ENCODE measurements at places on chromosomes 4 and X.

DNA sequence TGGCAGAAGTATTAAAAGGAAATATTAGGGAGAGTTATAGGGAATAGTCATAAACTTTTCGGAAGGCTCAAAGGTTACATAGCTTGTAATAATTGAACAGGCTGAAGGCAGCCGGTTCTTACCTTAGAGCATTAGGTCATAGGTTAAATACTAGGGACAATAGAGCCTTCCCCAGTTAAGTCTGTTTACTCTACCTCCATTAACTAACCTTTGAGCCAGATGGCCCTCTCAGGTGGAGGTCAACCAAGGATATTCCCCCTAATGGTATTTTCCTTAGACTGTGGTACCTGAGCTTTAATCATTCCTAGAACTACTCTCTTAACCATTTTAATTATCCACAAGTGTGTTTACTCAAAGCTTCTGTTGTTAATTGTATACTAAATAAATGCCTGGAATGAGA is 920.9 kb upstream of the PABPC4L start:
- DNase-seq, result no peak

GRCh38 chrX:19793471-19793870 is 93.9 kb downstream of the SH3KBP1 start:
- DNase-seq, result no peak

DNA sequence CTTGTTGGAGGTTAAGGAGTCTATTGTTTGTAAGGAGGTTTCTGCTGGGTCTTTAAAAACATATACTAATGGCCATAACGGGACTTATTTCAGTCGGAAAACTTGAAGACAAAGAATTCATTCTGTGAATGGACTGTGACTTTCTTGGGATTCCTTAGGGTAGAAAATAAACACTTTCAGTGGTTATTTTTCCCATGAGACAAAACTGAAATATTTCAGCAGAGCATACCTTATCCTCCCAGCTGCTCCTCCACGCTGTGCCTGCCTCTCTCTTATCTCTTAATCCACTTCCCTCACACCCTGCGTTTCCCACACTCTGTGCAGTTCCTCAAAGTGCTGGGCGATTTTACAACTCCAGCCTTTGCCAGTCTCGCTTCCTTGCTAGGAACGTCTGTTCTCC is 47.1 kb upstream of the SORBS2 start:
- DNase-seq, result no peak

GRCh38 chrX:15646543-15646942 is 18.1 kb downstream of the CLTRN start:
- DNase-seq, result no peak

DNA sequence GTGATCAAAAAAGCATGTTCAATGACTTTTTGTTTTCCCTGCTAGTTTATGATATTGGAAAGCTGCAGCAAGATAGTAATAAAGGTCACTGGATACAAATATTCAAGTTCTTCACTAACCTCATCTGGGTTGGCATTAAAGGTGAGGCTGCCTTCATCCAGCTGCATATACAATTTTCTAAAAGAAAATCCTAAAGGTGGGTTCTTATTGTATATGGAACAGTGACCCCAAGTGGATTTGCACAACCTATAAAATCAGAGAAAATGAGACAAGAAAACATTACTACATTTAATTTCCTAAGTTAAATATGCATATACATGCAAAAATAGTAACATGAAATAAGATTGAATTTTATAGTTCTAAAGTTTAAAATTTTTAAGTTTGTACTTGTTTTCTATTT is 23.9 kb downstream of the FBXO8 start:
- no peak for DNase-seq

DNA sequence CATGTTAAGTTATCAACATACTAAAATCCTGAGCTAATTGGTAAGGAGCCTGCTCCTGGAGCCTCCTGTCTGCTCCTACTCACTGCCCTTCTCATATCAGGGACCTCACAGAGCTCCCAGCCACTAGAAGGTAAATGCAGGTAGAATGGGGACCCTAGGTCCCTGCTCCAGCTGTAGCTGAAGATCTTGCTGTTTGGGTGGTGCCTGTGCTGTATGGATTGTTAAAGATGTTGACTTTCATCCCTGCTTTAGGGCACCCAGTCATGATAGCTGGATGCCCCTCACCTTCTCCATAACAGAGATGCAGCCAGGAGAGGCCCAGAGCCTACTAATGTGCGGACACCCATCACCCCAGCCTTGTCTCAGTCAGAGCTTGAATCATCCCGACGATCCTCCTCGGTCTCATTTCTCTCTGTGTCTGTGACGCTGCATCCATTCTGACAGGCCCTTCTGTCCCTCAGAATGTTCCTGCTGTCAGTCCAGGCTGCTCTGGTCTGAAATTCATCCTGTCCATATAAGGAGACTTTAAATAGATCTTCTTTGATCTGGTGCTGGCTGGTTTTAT is 341.7 kb upstream of the GATB start:
- no peak for DNase-seq

- no peak for DNase-seq
Observed at GRCh38 chr4:7838136-7838782, 101.4 kb downstream of the AFAP1 start.

- no peak for DNase-seq
Observed at GRCh38 chr4:184433258-184433892, 41.0 kb downstream of the IRF2 start.

DNA sequence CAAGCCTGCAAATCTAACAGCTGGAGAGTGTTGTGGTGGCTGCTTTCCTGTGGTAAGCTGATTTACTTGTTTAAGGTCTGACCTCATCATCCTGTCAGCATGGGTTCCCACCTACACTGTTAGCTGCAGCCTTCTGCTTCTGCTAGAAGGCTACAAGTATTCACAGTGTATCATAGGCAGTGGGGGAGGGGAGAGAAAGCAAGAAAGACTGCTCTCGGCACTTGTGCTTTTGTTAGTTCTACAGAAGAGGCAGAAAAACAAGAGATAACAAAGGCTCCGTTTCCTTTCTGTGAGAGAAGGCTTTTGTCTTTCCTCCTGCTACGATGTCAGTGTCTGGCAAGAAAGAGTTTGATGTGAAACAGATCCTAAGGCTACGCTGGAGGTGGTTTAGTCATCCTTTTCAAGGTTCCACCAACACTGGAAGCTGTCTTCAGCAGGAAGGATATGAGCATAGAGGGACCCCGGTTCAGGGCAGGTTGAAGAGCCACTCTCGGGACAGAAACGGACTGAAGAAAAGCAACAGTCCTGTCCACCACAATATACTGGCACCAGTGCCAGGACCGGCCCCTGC is at the start of gene KLHL4:
KLHL4 (plus strand) TSS at position 232 of the 571 bp plus-strand sequence; CDS start at position 324, 92 bp downstream.
- DNase-seq, result peak; percentile 39

GRCh38 chr4:177986236-177986635 is 544.0 kb upstream of the AGA start:
- DNase-seq, result no peak

DNA sequence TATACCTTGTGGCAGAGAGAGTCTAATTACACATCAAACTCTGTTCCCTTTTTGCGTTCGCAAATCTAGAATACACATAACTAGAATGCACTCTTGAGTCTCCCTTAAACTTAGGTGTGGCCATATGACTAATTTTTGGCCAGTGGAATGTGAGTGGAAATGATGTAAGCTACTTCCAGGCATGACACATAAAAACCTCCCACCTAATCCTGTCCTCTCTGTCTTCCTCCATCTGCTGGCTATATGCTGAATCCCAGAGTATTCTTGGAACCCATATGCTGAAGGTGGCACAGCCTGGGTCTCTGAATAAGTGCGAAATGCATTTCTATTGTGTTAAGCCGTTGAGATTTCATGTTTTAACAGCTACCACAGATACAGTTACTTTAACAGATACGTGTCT is 269.9 kb upstream of the NRK start:
- DNase-seq, result peak; percentile 17

- DNase-seq, result no peak
Observed at GRCh38 chrX:154739952-154740465, 10.9 kb downstream of the GAB3 start.

GRCh38 chr4:40782876-40783275 is 33.1 kb downstream of the NSUN7 start:
- DNase-seq, result no peak

DNA sequence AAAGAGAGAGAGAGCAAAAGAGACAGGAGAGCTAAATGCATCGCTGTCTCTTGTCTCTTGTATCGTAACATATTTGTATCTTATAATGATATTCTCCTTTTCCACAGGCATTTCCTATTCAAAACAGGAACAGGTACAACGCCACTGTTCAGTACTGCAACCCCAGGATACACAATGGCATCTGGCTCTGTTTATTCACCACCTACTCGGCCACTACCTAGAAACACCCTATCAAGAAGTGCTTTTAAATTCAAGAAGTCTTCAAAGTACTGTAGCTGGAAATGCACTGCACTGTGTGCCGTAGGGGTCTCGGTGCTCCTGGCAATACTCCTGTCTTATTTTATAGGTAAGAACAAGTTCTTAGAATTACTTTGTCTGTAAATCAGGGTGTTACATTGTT is 288.6 kb downstream of the DCTD start:
- DNase-seq, result no peak

DNA sequence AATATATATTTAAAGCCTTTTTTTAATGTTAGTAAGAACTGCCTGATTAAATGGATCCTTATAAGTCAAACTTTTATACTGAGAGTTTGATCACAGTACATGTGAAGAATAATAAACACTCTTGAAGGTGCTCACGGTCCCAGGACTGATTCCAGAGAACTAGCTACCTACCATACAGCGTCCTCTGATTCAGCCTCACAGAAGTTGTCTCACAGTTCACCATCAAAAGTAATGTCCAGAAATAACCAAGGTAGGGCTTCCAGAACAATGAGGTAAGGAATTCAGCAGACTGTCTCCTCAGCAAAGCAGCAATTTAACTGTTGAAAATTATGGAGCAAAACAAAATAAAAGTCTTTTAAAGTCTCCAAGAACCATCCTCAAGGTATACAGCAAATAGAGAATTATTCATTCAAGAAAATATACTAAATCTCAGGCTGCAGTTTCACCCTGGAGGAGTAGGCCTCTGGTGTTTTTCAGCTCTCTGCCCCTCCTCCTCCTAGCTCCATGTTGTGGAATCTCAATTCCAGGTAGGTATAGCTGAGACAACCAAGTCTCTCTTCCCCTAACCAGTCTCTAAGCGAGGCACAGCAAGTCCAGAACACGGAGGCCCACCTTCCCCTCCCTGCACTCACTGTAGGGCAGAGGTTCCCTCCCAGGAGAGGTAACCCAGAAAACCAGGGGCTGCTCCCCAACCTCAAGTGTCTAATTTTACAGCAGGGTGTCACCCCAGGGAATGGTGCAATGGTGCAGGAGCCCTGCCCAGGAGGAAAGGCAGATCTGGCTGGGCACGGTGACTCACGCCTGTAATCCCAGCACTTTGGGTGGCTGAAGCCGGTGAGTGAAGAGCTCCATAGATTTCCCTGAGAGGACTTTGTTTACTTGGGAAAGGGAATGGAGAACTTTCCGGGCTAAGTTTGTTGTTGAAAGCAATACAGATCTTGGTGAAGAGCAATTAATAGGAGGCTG is 28.6 kb downstream of the FAM241A start:
- DNase-seq, result no peak

- DNase-seq, result no peak
Observed at GRCh38 chr4:4865705-4866123, 6.2 kb downstream of the MSX1 start.

- no peak for DNase-seq
Observed at GRCh38 chr4:148852092-148852699, 410.0 kb upstream of the NR3C2 start.

- no peak for DNase-seq
Observed at GRCh38 chrX:50333308-50333707, 128.7 kb downstream of the CCNB3 start.

- no peak for DNase-seq
Observed at GRCh38 chrX:46649421-46650260, 76.1 kb downstream of the CHST7 start.

- no peak for DNase-seq
Observed at GRCh38 chrX:97597954-97598353, 714.2 kb downstream of the RPA4 start.

GRCh38 chrX:138938003-138938402 is 226.5 kb upstream of the FGF13 start:
- DNase-seq, result no peak
